Adipocyte (in vitro differentiated cells): ENCODE measurements at places on chromosomes 12 and 14.

DNA sequence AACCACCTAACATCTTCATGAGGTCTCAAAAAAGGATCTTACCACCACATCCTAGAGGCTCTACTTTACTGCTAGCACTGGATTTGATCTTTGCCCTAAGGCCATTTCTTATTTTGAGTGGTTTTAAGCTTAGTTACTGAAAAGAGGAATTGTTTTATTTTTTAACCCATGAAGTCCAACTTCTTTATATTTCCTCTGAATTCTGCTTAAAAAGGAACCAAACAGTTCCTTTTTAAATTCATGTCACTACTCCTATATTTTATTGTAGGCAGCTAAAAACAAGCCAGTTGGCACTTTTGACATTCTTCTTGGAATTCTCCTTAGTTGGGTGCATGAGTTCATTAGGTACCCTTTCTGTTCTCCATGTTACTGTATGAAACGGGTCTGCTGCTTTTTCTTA lies 76.4 kb downstream of the FGD4 start:
- no peak for DNase-seq

GRCh38 chr12:53050426-53051057 lies 677 bp downstream of the TNS2 start:
- DNase-seq: no peak

DNA sequence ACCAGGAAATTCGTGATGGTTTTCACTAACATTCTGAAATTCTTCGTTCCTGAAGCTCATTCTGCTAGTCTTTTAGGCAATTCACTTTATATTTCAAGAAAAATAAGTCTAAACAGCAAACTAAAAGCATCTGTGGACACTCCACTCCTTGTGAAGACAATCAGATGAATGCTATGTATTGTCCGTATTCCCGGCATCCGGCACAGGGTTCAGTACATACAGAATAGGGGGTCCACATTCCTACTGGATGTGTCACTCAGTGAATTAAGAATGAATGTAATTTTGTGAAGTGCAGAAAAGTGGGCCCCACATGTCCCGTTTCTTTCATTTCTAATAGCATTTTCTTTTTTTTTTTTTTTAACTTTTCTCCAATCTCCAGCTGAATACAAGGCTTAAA lies 241.3 kb downstream of the GRIN2B start:
- no peak for DNase-seq

GRCh38 chr14:100735271-100735670 lies 8.6 kb downstream of the DLK1 start:
- DNase-seq: no peak

DNA sequence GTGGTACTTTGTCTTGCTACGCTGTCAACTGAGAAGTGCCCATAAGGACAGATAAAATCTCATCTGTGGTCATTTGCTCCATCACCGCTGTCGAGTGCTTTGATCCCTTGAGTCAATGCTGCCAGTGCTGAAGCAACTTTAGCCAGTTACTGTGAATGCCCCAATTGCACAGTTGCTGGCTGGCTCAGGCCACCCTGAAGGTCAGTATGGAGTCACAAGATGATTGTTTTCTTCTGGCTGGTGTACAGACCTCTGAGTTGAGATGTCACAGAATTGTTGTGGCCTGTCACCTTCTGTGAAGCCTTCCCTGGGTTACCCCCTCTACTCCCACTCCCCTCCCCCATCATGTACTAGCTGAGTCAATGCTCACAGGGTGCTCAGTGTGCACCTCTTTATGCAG lies 92.9 kb downstream of the PELI2 start:
- no peak for DNase-seq

GRCh38 chr14:64238049-64238448 lies 56.1 kb downstream of the ESR2 start:
- no peak for DNase-seq

- DNase-seq: no peak
Measured at GRCh38 chr14:79712302-79712950, 498.9 kb downstream of the DIO2 start.

DNA sequence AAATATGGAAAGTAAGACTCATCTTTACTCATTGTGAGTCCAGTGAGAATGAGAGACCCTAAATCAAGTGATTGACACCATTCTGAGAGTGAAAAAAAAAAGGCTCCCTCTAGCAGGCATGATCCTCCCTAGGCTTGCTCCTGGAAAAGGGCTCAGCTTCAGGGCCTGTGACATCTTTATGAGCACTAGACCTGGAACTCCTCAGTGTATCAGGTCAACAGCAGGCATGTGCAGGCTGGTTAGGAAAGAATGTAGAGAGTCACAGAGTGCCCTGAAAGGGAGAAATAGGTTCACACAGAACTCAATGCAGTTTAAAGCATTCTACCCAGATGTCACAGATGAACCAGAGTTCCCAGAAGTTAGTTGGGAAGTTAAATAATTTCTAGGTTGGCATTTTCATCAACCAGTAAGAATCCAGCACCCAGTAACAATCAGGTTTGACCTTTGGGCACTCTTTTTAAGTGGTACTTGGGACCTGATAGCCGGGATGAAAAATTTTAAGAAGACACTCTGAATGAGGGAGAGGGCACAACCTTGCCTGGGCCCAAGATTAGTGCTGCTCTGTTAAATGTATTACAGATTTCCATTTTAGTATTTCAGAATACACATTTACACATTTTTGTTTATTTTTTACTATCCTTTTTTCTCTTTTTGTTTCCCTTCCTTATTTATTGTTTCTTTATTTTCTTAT lies 828.8 kb downstream of the C12orf50 start:
- DNase-seq: no peak

- DNase-seq: no peak
Measured at GRCh38 chr12:6957151-6957701, 6.1 kb downstream of the PTPN6 start.

- DNase-seq: peak; percentile 14
Measured at GRCh38 chr12:46360908-46361666, 11.5 kb downstream of the SLC38A2 start.

GRCh38 chr14:33542338-33543287 lies 408.3 kb downstream of the EGLN3 start:
- DNase-seq: no peak

DNA sequence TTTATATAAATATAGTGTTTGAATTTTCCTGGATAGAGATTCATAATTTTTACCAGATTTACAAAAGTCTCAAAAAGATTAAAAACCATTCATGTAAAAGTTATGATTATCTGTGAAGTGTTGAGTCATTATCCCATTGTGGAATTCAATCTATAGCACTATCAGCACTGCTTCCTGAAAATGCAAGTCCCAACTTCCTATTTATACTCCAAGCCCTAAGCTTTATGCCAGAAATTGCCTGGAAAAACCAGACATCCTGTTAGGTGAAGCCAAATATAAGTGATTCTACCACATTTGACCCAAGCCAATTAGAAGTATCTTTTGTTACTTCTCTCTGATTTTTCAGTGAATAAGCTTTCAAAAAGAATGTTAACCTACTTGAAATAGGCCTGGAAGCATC lies 129.1 kb downstream of the GPR135 start:
- DNase-seq: no peak

DNA sequence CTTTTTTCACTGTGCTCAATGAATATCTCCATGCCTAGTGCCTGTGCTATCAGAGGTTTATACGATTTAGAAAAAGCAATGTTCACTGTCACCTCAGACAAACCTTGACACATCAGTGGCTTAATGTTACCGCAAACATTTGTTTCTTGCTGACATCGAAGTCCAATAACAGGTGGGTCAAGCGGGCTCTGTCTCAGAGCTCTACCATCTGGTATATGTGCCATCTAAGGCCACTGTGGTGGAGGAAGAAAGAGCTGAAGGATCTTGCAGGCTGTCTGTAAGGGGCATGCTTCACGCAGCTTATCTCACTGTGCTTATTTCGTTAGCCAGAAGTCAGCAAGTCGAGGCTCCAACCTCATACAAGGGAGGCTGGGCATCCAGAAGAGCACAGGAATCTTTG lies 189.5 kb upstream of the NTF3 start:
- DNase-seq: no peak

GRCh38 chr14:99578541-99579101 lies 25.4 kb downstream of the CCDC85C start:
- no peak for DNase-seq

- DNase-seq: no peak
Measured at GRCh38 chr12:76940671-76941445, 62.0 kb upstream of the CSRP2 start.

DNA sequence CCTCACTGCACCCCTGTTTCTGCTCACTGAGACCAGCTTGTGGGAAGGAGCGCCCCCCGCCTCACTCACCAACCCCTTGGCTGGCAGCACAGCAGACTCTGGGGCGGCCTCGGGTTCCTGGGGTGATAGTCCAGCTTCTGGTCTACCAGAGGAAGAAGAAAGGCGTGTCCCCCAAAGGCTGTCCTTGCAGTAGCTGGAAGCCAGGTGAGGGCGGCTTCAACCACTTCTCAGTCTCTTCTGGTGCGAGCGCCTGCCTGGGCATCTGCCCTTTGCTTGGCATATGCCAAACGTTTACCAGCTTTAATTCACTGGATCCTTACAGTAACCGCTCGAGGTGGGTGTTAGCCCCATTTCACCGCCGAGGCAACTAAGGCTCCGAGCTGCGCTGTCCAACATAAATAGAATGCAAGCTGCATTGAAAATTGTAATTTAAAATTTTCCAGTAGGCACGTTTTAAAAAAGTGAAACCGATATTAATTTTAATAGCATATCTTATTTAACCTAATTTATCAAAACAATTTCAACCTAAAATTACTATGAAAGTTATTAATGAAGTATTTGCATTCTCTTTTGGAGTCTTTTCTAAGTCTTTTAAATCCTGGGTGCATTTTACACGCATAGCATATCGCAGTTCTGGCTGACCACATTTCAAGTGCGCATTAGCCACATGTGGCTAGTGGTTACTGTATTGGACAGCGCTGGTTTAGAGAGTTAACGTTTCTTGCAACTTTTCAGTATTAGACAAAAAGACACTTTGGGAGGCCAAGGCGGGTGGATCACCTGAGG lies 872 bp downstream of the FAM177A1 start:
- no peak for DNase-seq

- DNase-seq: no peak
Measured at GRCh38 chr14:104742586-104743455, 10.1 kb upstream of the SIVA1 start.

DNA sequence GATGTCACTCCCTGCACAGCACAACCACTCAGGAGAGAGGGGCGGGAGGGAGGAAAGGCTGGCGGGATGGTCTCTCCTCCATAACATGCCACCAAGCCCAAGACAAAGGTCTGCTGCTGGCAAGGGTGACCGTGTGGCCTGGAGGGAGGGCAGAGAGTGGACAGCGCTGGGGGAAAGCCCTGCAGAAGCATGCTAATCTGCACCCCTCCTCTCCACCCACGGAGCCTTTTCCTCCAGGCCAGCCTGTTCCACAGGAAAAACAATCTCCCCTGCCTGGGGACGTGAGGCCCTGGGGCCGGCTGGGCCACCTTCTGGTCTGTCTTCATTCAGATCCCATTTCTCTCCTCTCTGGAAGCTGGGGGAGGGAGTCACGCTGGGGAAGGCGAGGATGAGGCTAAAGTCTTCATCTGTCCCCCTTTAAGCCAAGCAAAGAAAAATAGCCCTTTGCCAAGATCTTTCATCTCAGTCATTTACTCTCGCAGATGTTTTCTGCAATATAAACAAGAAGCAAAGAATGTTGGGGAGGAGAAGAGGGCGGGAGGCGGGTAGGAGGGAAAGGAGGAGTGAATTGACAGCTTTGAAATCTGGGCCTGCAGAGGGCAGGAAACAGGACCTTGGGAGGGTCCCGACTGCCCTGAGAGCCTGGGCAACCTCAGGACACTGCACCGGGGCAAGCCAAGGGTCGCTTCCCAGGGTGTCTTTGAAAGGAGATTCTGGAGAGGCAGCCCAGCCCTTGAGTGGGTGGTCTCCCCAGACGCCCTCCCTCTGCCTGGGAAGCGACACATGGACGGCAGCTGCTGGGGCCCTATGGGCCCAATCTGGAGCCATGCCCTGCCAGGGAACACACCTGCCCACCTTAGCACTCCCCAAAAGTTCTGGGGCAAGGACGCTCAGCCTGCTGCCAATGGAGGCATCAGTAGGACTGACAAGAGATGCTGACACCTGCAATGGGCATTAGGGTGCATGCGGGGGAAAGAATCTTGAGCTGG lies 133.6 kb downstream of the ZFP36L1 start:
- DNase-seq: peak; percentile 33

DNA sequence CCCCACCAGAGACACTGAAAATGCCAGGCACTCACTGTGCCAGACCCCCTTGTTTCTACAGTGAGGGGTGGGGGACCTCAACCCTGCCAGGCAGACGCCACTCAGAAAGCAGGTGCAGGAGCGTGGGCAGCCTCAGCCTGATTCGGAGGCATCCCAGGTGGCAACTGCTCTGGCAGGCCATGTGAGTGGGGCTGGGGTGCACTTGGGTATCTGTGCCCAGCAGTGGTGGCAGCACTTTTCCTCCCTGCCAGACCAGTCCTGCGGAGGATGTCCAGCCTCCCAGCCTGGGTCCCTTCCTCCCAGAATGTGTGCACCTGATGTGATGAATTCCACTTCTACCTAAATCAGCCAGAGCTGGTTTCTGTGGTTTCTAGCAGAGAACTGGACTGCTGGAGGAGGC lies 13.4 kb upstream of the TTC7B start:
- no peak for DNase-seq

DNA sequence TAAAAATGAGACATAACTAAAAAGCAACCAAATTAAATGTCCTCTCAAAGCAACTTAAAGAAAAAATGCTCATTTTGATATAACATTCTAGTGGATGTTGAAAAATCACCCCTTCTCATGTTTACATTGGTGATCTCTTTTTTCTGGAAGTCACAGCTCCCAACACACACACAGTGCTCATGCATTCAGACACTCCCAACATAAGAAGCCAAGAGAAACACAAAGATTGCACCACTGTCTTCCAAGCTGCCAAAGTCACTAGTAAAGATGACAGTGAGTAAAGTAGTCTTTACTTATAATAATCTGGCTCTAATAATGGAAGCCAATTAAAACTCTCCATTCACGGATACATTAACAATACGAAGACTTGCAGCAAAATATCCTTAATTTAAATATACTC lies 218.4 kb downstream of the NTF3 start:
- peak; percentile 49 for DNase-seq

DNA sequence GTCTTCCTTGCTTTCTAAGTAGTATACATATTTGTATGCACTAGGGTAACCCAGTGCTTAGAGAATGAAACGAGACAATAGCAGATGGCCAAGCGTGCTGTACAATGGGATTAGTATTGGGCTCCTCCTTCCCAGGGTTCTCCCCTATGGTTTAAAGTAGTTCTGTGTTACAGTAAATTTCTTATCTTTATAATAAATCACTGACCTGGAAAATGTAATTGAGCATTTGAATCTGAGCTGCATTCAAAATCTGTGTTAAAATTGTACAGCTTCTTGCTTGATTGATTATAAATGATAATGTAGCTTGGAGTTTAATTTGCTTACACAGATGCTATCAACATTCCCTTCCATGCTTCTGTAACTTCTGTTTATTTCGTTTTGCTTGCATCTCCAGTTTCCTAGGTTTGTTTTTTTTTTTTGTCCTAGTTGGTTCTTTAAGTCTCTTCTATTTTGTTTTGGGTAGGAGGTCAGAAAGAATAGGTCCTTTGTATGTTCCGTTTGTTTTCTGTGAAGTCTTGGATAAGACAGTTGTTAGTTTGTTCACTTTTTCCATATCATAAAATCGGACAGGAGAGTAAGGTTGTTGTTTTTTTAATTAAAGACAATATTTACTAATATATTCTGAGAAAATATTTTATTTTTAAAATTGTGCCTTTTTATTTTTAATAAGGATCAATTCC lies 171.2 kb downstream of the ERC1 start:
- DNase-seq: no peak
